ENCODE measurements at places on chromosomes 6 and 20. TPM values are rescaled to one million over a fixed set of nuclear protein-coding genes. Genes with fewer than 3 reads are reported as not detected.
A peak's percentile ranks its signal among the peaks of the same experiment; 100 is the strongest.

The SLC26A8 gene
- total RNA-seq, result not detected

DNA sequence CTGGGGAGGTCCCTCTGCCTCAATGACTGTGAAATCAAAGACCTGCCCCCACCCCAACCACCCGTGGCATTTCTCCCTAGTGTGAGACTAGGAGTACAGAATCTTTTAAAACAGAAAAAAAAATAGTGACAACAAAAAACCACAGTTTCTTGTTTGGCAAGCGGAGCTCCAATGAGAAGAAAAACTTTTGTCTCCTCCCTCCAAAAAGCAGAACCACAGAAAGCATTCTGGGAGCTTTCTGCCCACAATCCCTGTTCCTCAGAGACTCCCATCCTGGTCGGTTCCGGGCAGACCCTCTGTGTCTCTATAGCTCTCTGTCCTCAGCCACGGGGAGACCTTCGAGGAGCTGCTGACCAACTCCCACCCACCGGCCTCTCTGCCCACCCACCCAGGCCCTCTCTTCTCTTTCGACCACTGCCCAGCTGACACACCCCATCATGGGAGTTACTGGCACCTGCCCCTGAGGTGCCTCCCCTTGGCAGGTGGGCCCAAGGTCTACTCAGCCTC, 4.9 kb downstream of the PREX1 start:
- DNase-seq, result no peak

DNA sequence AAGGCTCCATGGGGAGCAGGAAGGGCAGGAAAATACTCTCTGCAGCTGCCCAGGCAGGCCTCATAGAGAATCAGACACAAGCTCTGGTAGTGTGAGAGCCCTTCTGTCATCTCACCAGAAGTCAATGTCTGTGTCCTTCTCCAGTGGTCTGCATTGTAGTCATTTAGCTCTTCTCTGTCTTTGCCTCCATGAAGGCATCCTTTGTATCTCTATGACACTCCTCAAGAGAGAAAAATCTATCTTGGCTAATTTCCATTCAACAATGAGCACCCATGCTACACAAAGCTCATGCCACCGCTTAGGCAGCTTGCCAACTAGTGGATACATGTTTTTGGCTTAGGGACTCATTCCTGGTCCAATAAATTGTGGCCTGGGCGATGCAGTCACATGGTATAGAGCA, 92.1 kb downstream of the RNF217 start:
- DNase-seq, result no peak

- no peak for DNase-seq
Observed at GRCh38 chr6:145044641-145045246, 690.6 kb downstream of the EPM2A start.

GRCh38 chr6:33204415-33205190, at the start of gene HSD17B8:
HSD17B8 (plus strand) TSS chr6:33204655; CDS start chr6:33204669, 14 bp downstream.
- peak; percentile 98 for DNase-seq
